ENCODE measurements at places on chromosomes 1 and 21.

DNA sequence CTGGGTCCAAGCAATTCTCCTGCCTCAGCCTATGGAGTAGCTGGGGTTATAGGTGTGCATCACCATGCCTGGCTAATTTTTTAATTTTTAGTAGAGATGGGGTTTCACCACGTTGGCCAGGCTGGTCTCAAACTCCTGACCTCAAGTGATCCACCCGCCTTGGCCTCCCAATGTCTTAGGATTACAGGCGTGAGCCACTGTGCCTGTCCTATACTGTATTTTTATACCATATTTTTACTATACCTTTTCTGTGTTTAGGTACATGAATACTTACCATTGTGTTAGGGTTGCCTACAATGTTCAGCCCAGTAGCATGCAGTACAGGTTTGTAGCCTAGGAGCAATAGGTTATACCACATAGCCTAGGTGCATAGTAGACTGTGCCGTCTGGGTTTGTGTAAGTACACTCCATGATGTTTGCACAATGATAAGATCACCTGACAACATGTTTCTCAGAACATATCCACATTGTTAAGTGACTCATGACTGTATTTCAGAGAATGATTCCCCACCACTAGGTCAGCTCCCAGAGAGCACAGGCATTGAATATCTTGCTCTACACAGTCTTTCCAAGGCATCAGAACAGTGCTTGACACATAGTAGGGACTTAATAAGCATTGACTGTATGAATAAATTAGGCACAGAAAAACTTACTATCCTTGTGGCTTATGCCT is 6.0 kb upstream of the CITED4 start:
- DNase-seq = no peak

DNA sequence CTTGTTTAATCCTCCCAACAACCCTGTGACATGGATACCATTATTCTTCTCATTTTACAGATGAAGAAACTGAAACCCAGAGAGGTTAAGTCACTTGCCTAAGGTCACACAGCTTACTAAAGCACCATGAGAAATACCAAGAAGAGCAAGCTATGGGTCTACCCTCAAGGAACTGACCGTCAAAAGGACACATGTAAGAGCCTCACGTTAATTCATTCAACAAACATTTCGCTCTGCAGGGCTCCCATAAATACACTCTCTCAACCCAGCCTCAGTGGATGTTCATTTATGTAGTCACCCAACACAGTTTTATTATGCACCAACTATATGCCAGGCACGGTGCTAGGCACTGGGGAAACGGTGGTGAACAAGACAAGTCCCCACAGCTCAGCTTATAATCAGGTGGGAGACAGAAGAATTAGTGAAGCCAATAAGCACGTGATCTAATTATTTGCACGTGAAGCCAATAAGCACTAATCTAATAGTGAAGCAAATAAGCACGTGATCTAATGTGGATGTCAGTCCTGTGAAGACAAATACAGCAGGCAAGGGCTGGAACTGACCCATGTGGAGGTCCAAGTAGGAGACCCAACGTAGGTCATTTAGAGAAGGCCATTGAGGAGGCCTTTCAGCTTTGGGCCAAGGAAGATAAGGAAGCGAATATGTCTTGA is 52.1 kb upstream of the ZBTB40 start:
- no peak for DNase-seq

- DNase-seq = no peak
Measured at GRCh38 chr1:221449801-221450470, 292.0 kb downstream of the DUSP10 start.

DNA sequence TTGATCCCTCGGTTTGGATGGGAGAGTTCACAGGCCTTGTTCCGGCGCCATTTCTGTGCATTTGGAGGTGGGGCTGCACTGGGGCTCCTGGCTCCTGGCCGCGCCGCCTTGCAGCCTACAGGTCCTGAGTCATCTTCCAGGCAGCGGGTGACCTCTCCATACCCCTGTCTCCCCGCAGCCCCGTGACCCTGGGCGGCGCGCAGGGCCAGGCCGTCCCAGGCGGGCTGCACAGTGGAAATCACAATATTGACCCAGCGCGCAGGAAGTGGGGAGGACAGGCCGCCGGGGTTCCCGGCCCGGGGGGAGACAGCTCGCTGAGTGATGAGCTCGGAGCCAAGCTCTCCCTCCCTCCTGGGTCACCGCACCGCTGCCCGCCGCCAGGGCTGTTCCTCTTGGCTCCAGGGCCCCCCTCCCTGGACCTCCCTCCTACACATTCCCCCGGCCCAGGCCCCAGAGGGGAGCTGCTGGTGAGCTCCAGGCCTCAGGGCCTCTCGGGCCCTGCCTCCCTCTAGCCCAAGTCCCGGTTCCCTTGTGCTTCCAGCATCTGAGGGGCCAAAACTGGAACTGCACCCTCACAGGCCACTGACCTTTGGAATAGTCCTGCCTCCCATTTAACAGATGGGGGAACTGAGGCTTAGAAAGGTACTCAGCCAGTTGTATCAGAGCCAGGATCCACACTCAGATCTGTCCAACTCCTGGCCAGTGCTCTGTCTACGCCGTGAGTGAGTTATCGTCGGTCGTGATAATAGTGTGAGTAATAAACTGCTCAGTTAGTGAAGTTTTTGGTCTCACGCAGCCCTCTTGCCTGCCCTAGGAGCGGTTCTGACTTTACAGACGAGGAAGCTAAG is 142.9 kb upstream of the WNT4 start:
- DNase-seq = no peak

- DNase-seq = no peak
Measured at GRCh38 chr1:2335721-2336455, 55.5 kb downstream of the MORN1 start.

DNA sequence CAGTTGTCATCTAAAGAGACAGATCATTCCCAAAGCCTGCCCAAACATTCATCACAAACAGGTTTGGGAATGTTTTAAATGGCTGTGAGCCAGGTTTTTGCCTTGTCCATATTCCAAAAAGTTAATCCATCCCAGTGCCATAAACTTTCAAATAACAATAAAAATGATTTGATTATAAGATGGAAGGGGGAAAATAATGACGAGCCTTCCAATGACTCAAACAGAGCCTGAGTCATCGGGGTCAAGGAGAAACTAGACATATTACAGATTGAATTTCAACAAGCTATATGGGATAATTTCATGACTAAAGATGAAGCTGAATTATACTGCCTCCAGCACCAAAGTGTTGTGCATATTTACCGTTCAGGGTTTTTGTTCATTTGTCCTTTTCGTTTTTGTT is 195.8 kb upstream of the PKN2 start:
- DNase-seq = no peak

- no peak for DNase-seq
Measured at GRCh38 chr1:113768916-113769600, 9.8 kb upstream of the PHTF1 start.

DNA sequence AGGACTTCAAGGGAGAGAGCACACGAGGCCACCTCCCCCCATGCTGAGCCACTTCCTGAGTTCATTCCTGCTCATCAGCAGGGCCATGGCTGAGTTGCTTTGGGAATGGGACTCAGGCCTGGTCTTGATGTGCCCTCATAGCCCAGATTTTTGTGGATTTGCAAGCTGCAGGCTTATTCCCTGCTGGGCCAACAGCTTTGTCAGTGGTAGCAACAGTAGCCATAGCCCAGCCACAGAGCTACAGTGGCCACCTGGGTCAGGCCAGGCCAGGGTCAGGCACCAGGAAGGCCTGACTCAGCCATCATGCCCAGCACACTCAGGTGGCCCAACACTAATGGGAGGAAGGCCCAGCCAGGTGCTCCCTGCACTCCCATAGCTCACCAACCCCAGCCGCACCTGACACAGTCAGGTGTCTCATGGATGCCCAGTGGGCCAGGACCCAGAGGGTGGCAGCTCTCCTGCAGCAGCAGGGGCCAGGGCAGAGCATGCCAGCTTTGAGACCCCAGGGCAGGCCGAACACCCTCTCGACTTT is 33.5 kb downstream of the EPHA2 start:
- DNase-seq = no peak

GRCh38 chr1:21365036-21365435 is 74.8 kb upstream of the ECE1 start:
- DNase-seq = no peak

GRCh38 chr1:196160066-196160795 is 448.0 kb downstream of the KCNT2 start:
- DNase-seq = no peak

DNA sequence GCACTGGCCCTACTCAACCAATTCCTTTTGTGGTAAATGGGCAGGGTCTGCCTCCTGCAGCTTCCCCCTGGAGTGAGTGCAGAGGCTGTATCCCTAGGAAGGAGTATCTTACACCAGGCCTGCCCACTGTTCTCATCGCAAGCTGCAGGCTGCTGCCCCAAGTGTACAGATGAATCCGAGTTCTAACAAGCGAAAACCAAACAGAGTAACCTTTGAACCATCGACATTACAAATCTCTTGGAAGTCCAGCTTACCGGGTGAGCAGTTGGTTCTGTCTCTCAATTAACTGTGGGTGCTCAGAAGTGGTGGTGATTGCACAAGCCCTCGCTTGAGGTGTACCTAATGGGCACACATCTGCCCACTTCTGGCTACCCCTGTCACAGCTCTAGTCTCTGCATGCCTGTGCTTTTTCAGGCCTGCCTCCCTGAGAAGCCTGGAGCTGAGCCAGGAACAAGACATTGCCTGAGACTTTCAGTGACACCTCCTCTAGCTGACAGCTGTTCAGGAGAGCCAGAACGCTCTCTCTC is 22.7 kb downstream of the INAVA start:
- no peak for DNase-seq

- DNase-seq = no peak
Measured at GRCh38 chr1:243343970-243344937, 88.4 kb downstream of the SDCCAG8 start.

GRCh38 chr1:212958175-212958574 is 7.8 kb downstream of the VASH2 start:
- no peak for DNase-seq

- no peak for DNase-seq
Measured at GRCh38 chr1:201686714-201687455, 142.1 kb upstream of the IPO9 start.

DNA sequence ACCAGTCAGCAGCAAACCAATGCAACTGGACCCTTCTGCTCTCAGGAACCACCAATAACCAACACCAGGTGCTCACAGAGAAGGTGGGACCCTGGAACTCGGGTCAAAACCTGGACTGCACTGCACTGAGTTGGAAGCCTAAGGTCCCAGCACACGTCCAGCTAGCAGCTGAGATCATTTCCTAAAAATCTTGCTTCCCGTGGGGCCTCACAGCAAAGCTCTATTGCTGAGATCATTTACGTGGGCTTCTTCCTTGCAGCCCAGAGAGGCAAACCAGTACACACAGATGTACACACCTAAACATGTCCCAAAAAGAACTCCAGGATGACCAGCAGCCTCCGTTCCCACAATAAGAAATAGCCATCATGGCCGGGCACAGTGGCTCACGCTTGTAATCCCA is 22.8 kb upstream of the STMN1 start:
- no peak for DNase-seq

DNA sequence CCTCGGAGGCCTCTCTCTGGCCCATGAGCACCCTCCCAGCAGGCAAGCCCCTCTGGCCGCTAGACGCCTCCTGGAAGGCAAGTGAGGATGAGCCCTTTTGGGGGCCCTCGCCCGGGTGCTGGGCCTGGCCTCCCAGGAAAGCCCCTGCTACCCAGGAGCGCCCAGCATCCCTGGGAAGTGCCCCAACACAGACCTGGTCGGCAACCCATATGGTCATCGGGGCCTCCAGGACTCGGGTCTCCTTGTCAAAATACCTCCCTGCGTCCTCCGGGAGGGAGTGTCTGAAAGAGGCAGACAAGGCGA is 21.0 kb upstream of the TMEM52 start:
- DNase-seq = no peak

- DNase-seq = no peak
Measured at GRCh38 chr1:219885680-219886079, 42.7 kb downstream of the SLC30A10 start.

DNA sequence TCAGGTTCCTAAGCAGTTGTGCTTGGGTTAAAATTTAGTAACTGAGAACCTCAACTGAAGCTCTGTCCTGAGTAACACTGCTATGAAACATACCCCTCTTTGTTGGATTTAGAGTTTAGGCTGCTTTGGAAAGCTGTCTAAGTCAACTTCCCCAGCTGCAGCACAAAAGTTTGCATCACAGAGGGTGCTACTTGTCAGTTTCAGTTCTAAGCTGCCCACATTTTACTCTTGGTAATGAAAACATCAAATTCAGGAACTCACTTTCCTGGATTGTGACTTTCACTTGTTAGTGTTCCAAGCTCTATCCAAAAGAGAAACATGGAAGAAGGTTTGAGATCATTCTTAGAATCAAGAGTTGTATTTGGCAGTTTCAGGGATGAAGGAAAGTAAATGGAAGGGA is 191.7 kb upstream of the NFIA start:
- DNase-seq = no peak

GRCh38 chr1:160607011-160607671 is 27.8 kb upstream of the CD84 start:
- DNase-seq = peak; percentile 82

- no peak for DNase-seq
Measured at GRCh38 chr1:32104127-32104526, 3.7 kb upstream of the KPNA6 start.

DNA sequence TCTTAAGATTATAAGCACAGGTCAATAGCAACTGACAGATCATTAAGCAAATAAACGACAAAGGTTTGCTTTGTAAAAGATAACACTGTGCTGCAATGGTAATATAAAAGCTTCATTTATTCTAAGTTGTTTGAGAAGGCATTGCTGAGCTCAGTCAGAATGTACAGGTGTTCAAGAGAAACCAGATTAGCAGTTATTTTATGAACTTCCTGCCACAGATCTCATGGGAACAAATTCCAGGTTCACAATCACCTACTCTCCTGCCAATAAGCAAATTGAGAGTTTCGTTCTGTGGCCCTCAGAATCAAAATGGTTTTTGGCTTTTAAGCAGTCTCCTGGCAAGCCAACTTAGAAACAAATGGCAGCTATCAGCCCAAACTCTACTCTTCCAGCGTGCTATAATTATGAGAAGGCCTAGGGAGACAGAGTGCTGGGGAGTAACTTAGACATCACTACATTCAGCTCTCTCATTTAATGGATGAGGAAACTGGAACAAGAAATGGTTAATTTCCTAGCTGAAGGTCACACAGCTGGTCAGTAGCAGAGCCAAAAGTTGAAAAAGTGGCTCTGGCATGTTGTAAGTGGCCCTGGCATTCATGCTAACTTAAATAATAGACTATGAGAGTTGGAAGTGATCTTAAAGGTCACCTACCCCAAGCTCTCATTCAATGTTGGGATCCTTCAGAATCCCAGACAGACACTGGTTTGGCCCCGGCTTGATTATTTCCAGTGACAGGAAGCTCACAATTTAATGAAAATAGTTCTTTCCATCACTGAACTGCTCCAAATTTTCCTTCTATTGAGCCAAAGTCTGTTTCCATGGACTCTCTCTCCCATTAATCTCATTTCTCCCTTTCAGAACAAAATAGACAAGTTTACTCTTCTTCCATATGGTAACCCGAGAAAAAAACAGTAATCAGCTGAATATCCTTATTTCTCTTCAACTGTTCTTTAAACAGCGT is 82.6 kb upstream of the EDEM3 start:
- no peak for DNase-seq

- DNase-seq = no peak
Measured at GRCh38 chr1:64834734-64835133, 89.9 kb downstream of the RAVER2 start.

- peak; percentile 34 for DNase-seq
Measured at GRCh38 chr1:110671361-110671760, 3.4 kb downstream of the KCNA3 start.

GRCh38 chr1:32917521-32917920 is 16.3 kb upstream of the TMEM54 start:
- no peak for DNase-seq

All from CD4-positive, alpha-beta memory T cell (primary cell).